Activated CD8-positive, alpha-beta T cell treated with anti-CD3 and anti-CD28 coated beads for 36 hours (primary cell): ENCODE measurements at places on chromosomes 11 and 22. TPM values are rescaled to one million over a fixed set of nuclear protein-coding genes. Genes with fewer than 3 reads are reported as not detected.
A peak's percentile ranks its signal among the peaks of the same experiment; 100 is the strongest.

Gene HEPN1
- not detected for total RNA-seq

Gene B3GAT1
- not detected for total RNA-seq

Gene RAG2
- total RNA-seq, result not detected

Gene USP2
- total RNA-seq, result 0.96 TPM

Gene ARFIP2
- total RNA-seq, result 38.3 TPM

GRCh38 chr11:11482730-11483129, 129.7 kb upstream of the CSNK2A3 start:
- no peak overlapping the region for H3K27ac ChIP-seq
- no peak overlapping the region for H3K4me3 ChIP-seq
- H3K27me3 ChIP-seq, result no peaks in the 10 kb centered on the region
- no peaks in the 10 kb centered on the region for H3K4me1 ChIP-seq

DNA sequence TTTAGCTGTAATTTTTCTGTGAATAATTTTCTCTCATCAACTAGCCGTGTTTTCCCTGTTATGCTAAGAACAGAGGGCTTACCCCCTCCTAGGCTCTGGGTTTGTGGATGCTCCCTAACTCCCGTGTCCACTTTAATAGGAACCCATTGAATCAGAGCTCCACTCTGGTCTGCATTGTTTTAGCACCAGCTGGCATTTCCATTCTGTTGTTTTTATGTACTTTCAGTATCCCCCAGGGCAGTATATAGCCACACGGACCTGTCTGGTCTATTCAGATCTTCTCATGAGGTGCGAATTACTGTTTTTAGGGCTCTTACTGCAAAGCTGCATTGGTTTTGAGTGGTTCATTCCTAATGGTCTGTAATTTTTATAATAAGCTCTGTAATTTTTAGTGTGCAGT, 16.0 kb downstream of the POLD3 start:
- peaks cover 37% of the 10 kb centered on the region for H3K36me3 ChIP-seq
- no peak overlapping the region for H3K27ac ChIP-seq

DNA sequence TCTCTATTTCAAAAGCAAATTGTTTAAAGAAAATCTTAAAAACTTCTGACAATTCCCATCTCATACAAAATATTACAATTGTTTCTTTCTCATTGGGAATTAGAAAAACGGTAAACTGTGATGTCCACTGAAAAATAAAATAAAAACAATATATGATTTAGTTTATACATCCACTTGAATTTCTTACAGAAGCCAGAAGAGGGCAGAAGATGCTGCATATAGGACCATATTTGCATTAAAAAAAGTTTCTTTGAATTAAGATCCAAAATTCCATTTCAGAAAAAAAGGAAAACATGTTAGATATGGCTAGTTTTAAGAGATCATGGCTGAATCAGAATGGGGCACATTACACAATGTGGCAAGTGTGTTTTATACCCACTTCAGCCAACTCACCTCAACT, 39.3 kb upstream of the LRRC4C start:
- no peaks in the 10 kb centered on the region for H3K36me3 ChIP-seq
- no peaks in the 10 kb centered on the region for H3K4me1 ChIP-seq
- H3K27me3 ChIP-seq, result no peaks in the 10 kb centered on the region
- DNase-seq, result no peak
- H3K4me3 ChIP-seq, result no peak overlapping the region
- H3K27ac ChIP-seq, result no peak overlapping the region

DNA sequence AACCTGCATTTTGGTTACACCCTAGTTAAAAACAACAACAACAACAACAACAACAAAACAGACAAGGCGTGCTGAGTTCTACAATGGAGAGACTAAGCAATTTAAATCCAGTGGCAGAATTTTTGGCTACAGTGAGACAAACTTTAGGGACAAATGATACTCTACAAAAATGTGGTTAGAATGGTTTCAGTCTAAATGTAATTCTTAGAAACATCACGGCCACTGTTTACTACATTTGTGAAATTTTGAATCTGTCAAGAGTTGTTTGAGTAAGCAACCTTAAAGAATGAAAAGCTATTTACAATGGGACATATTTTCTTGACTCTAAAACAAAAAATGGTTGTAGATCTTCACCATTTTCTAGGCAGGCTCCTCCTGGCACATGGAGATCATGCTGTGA, 259.4 kb downstream of the SWAP70 start:
- peaks cover 2% of the 10 kb centered on the region for H3K4me1 ChIP-seq
- H3K27me3 ChIP-seq, result no peaks in the 10 kb centered on the region
- H3K4me3 ChIP-seq, result no peak overlapping the region
- DNase-seq, result no peak

- no peaks in the 10 kb centered on the region for H3K36me3 ChIP-seq
- H3K27me3 ChIP-seq, result peaks cover 10% of the 10 kb centered on the region
- DNase-seq, result no peak
- H3K27ac ChIP-seq, result no peak overlapping the region
- no peaks in the 10 kb centered on the region for H3K4me1 ChIP-seq
These were observed 152.9 kb downstream of the DBX1 start for GRCh38 chr11:20007386-20007785.

- DNase-seq, result peak; percentile 56
- no peaks in the 10 kb centered on the region for H3K36me3 ChIP-seq
- peak overlapping the region; percentile 59 for H3K4me3 ChIP-seq
- H3K4me1 ChIP-seq, result peaks cover 15% of the 10 kb centered on the region
These were observed 196.9 kb downstream of the CSNK2A3 start for GRCh38 chr11:11155962-11156815.

- H3K27ac ChIP-seq, result no peak overlapping the region
- peaks cover 2% of the 10 kb centered on the region for H3K36me3 ChIP-seq
- H3K27me3 ChIP-seq, result no peaks in the 10 kb centered on the region
- H3K4me3 ChIP-seq, result no peak overlapping the region
- H3K4me1 ChIP-seq, result no peaks in the 10 kb centered on the region
These were observed 49.3 kb downstream of the BDNF start for GRCh38 chr11:27650988-27651387.

- peaks cover 11% of the 10 kb centered on the region for H3K27me3 ChIP-seq
- peak overlapping the region; percentile 8 for H3K27ac ChIP-seq
- DNase-seq, result no peak
- no peak overlapping the region for H3K4me3 ChIP-seq
- H3K36me3 ChIP-seq, result no peaks in the 10 kb centered on the region
- peaks cover 23% of the 10 kb centered on the region for H3K4me1 ChIP-seq
These were observed 3.2 kb downstream of the OSBPL5 start for GRCh38 chr11:3161720-3162409.

DNA sequence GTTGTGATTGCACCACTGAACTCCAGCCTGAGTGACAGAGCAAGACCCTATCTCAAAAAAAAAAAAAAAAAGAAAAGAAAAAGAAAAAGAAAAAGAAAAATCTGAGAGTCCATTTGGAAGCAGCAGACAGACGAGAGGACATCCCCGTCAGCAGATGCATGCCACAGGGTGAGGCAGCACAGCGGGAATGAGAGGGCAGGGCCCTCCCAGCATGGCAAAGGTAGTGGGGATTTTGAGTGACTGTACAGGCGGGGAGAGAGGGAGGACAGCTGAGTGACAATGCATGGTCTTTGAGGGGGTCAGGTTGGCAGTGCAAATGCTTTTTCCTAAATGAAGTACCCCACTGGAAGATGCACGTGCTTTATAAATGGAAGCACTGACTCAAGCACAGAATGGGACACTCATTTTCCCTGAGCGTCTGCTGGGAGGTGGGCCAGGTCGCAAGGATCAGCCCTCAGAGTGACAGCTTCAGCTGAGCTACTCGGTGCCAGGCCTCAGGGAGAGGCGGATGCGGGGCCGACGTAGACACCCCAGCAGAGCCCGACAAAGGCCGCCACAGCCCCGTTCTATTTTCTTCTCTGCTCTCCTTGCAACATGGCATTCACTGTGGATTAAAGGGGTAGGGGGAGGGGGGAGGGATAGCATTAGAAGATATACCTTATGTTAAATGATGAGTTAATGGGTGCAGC, 113.5 kb downstream of the SHANK2 start:
- H3K36me3 ChIP-seq, result no peaks in the 10 kb centered on the region
- H3K27ac ChIP-seq, result no peak overlapping the region
- no peak for DNase-seq
- no peak overlapping the region for H3K4me3 ChIP-seq

- H3K4me3 ChIP-seq, result no peak overlapping the region
- no peak for DNase-seq
- H3K4me1 ChIP-seq, result peaks cover 18% of the 10 kb centered on the region
- H3K36me3 ChIP-seq, result no peaks in the 10 kb centered on the region
These were observed 4.6 kb upstream of the RDX start for GRCh38 chr11:110301032-110301431.

DNA sequence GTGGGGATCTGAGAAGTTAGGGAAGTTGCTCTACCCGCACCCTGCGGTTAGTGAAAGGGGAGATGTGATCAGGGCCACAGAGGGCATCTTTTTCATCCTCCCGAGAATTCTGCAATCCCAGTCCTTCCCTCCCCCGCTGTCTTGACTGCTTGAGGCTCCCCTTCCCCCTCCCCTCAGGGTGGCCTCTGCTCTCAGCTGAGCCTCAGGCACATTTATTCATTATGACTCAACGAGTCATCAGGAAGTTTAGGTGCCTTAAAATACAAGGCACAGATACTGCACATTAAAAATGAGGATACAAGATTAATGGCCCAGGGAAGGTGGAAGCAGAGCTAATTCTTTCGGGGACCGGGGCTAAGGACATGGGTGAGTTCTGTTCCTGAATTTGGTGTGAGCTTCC, 104.0 kb downstream of the CACNA1I start:
- H3K36me3 ChIP-seq, result peaks cover 8% of the 10 kb centered on the region
- DNase-seq, result no peak
- no peak overlapping the region for H3K27ac ChIP-seq
- no peaks in the 10 kb centered on the region for H3K27me3 ChIP-seq
- no peaks in the 10 kb centered on the region for H3K4me1 ChIP-seq
